ENCODE measurements at places on chromosomes 5 and 9.

- DNase-seq: no peak
Measured at GRCh38 chr5:12662545-12663314, 758.5 kb upstream of the CTNND2 start.

- DNase-seq: no peak
Measured at GRCh38 chr5:53361708-53362107, 118.7 kb upstream of the FST start.

DNA sequence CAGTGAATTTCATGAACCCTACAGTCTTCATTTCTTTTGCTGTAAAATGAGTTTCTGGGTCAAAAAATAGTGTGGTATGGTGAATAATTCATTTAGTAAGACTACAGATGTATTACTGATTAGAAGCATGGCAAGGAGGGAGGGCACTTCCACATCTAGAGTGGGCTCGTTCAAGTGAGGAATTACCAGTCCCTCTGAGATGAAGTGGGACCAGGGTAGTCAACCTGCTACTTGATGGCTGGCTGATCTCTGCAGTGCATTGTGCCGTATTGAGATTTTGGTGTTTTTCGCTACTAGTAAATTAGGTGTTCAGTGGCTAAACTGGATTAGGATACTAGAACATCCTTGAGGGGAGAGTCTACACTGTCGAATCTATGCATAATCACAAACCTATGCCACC, 10.8 kb downstream of the CDC37L1 start:
- DNase-seq: peak; percentile 15

DNA sequence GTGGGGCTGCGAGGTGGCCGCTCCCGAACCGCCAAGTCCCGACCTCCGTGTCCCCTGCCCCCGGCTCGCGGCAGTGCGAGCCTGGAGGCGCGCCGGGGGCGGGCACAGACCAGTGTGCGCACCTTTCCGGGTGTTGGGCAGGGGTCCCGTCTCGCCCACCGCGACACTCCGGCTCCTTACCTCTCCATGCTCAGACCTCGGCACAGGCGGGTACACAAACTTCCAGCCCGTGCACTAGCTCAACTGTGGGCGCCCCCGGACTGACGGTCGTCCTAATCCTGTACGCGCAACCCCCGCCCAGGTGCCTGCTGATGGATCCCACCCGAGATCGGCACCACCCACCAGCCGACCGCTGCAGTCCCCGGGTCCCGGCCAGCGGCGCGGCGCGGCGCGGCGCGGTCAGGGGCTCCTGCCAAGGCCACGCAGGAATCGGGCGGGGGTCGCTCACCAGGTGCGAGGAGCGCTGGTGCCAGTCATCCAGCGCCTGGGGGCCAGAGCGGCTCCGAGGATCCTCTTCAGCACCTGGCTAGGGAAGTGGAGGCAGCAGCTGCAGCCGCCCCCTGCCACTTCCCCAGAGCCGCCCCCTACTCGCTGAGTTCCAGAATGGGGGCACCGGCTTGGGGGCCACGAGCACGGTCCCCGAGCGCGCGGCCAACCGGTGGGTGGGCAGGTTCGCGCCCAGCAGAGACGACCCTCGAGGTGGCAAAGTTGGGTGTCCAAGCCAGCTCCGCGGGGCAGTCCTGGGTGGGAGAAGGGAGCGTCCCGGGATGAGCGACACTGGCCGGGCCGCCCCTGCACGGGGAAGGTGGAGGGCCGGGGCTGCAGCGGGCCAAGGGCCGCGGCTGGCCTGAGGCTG, 511 bp downstream of the SEMA5A start:
- peak; percentile 28 for DNase-seq

DNA sequence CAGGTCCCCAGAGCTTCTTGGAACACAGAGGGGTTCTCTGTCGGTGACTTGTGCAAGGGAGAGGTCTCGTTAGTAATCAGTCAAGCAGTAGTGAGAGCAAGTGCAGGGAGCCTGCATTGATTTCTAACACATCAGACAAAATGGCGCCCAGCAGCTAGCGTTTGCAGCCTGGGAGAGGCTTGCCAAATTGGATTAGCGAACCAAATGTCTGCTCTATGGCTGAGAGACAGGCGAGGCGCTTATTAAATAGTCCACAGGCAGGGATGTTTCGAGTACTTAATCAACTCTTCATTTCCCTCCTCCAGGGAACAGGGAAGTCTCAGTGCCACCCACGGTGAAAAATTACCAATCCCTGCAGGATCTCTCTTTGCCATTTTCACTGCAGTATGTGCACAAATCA, 131.4 kb upstream of the SHB start:
- no peak for DNase-seq

GRCh38 chr5:148976569-148977381, 86.1 kb downstream of the SH3TC2 start:
- DNase-seq: no peak

Measured in GM06990 (cell line).